ENCODE measurements at places on chromosomes 13 and 19. TPM values are rescaled to one million over a fixed set of nuclear protein-coding genes. Genes with fewer than 3 reads are reported as not detected.
A peak's percentile ranks its signal among the peaks of the same experiment; 100 is the strongest.

- DNase-seq, result no peak
These were observed 76.1 kb downstream of the KL start for GRCh38 chr13:33092073-33092987.

DNA sequence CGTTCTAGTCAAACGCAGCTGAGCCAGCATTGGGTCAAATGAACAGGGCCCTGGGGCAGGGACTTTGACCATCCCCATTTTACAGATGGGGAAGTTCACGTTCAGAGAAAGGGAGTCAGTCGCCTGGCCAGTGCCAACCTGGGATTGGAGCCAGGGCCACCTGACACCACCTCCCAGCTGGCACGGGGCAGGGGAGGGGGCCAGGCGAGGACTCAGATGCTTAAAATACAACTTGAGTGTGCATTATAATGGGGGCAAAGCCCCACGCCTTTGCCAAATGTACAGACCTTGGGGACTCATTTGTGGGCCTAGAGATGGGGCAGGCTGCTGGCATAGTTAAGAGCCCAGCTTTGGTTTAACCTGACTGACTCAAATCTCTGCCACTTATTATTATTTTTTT, 14.6 kb downstream of the PRR12 start:
- DNase-seq, result no peak

GRCh38 chr13:70945506-70945905, 837.3 kb upstream of the KLHL1 start:
- no peak for DNase-seq

GRCh38 chr19:32105527-32106310, 239.7 kb upstream of the ZNF507 start:
- DNase-seq, result no peak

DNA sequence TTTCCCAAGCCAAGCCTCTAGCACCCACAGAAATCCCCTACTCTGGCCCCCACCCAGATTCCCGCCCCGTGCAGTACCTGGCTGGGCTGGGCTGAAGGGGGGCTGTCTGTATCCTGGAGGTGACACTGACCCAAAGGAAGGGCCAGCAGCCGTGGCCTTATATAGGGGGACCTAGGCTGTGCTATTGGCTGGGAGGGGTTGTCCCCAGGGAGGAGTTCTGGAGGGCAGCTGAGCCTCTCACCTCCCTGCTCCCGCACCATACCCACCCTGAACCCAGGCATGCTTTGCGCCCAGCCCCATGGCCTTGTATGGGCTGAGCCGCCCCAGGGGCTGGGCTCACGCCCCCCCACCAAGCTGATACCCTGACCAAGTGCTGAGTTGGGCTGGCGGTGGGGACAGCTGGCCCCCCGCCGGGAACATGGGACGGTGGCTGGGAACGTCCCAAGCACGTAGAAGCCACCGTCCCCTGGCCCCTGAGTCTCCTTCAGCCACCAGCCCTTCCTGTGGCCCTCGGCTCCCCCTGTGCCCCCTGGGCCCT, at the start of gene CKM:
TSS of gene CKM (minus strand) at position 132 of the 538 bp plus-strand sequence. CDS start 3,162 bp downstream, outside the sequence.
- DNase-seq, result peak; percentile 79

Gene TMEM59L
- polyA plus RNA-seq, result 2.5 TPM

Gene ARHGEF1
- 143 TPM for polyA plus RNA-seq
